ENCODE measurements at places on chromosomes 5 and 9.

- no peak for DNase-seq
Measured at GRCh38 chr9:3385871-3386270, 139.9 kb downstream of the RFX3 start.

- peak; percentile 93 for DNase-seq
Measured at GRCh38 chr5:113269023-113269997, 165.5 kb downstream of the TSSK1B start.

- DNase-seq, result no peak
Measured at GRCh38 chr5:107696080-107696479, 25.3 kb upstream of the EFNA5 start.

DNA sequence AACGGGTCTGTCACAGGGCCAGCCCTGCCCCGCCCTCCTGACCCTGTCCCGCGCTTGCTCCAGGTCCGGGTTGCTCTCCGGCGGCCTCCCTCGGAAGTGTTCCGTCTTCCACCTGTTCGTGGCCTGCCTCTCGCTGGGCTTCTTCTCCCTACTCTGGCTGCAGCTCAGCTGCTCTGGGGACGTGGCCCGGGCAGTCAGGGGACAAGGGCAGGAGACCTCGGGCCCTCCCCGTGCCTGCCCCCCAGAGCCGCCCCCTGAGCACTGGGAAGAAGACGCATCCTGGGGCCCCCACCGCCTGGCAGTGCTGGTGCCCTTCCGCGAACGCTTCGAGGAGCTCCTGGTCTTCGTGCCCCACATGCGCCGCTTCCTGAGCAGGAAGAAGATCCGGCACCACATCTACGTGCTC is 4.2 kb downstream of the B4GALT7 start:
- no peak for DNase-seq

DNA sequence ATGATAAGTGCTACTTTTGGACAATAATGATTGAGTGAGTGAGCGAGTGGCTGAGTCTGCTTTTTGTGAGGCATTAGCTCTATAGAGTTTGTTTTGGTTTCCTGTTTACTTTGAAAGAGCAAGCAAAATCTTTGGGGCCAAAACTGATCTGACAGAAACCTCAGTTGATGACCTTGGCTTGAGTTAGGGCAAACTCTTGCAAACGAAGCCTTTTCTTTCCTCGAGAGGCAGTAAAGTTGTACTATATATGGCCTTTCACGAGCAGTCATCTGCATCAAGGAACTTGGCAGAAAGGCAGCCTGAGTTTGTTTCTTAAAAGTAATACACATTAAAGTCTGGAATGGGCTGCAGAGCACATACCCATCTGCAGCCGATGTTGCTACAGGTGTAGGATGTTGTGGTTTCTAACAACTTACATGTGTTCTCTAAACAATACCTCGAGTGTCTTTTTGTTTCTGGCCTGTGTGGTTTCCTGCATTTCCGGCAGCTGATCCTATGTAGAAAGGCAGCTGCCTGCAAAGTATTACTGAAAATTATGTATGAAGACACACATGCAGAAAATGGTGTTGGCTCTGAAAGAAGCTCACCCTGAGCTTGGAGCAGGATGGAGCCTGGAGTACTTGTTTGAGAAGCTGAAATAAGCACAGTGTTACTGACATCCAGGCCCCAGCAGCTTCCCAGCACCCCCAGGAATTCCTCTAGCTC is 60.8 kb downstream of the FOXD1 start:
- no peak for DNase-seq

DNA sequence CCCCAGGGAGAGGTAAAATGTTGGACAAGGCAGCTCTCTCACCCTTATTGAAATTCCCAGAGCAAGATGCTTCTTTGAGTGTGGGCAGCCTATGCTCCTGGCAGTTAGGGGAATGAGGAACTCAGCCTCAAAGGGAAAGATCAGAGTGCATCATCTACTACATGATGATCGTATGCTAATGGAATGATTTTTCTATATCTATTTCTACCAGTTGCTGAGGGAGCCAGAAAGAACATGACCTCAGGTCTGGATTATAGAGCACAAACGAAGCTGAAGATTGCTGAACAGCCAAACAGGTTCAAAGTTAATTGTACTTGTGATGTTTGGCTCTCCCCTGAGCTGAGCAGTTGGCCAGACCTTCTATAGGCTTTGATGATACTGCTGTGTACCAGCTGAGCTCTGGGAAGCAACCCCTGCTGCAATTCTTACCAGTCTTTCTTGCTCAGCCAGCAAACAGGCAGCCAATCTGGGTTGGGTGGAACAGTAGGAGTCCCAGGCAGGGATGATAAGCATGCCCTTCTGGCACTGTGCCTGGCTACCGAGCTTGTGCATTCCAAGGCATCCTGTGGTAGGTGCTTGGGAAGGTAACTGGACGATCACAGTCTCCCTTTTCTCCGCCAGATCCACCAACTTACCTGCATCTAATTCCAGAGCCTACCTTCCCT is 10.3 kb upstream of the FBXL7 start:
- peak; percentile 23 for DNase-seq

DNA sequence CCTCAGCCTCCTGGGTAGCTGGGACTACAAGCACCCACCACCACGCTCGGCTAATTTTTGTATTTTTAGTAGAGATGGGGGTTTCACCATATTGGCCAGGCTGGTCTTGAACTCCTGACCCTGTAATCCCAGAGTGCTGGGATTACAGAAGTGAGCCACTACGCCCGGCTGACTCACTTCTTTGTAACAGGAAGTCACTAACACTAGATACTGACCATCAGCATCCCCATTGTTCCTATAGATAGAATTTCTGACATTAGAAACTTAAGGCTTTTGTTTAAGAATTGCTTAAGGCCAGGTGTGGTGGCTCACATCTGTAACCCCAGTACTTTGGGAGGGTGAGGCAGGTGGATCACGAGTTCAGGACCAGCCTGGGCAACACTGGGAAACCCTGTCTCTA is 42.2 kb downstream of the LEAP2 start:
- DNase-seq, result no peak

- DNase-seq, result no peak
Measured at GRCh38 chr5:219991-220390, 1.9 kb downstream of the SDHA start.

DNA sequence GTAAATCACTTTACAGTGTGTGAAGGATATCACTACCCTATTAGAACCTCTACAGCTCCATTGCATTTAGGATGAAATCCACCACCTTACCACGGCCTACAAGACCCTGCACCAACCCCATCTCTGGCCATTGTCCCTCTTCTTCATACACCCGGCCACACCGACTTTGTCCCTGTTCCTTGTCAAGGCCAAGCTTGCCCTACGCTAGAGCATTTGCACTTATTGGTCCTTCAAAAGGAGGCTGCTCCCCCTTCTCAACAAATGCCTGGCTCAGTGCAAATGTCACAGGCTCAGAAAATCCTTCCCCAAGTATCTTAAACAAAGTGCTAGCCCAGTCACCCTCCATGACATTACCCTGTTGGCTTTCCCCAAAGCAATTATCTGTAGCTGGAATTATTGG is 4.1 kb upstream of the HRH2 start:
- no peak for DNase-seq

DNA sequence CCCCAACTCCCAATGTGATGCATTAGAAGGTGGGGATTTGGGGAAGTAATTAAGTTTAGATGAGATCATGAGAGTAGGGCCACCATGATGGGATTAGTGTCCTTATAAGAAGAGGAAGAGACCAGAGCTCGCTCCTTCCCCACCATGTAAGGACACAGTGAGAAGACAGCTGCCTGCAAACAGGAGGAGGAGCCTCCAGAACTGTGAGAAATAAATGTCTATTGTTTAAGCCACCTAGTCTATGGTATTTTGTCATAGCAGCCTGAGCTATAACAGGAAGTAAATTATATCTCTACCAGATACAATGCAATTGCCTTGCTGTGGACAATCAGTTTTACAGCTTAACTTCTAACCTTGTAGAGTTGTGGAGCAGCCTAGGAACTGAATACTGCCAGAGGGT is 58.0 kb downstream of the ANKRD33B start:
- no peak for DNase-seq

DNA sequence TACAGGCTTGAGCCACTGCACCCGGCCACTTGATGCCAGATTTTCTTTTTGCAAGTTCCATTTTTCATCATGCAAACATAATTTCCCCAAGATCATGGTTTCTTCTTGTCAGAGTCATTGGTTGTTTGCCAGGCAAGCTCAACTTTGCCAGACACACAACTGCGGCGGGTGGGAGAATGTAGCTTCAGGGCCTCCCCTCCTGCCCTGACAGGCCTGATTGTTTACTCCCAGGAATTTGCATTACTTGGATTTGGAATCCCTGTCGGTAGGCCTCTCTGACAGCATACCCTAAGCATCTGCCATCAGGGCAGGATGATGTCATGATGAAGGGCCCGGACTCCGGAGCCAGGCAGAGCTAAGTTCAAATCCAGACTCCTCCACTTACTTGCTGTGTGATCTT is 15.1 kb downstream of the RPS14 start:
- peak; percentile 87 for DNase-seq

DNA sequence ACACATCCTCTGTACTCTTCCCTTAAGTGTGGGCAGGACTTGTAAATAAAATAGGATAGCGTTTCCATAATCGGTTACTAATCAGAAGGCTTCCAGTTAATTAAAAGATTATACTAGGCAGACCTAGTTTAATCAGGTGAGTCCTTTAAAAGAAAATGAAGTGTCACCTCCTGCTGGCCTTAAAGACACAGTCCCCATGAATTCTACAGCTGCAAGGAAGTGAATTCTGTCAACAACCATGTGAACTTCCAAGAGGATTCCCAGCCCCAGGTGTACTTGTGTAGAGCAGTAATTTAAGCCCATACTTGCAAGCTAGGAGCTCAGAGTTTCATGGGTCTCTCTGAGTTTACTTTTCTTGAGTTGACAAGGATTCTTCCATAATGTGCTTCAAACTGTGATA is 918.3 kb downstream of the DTWD2 start:
- DNase-seq, result peak; percentile 67

DNA sequence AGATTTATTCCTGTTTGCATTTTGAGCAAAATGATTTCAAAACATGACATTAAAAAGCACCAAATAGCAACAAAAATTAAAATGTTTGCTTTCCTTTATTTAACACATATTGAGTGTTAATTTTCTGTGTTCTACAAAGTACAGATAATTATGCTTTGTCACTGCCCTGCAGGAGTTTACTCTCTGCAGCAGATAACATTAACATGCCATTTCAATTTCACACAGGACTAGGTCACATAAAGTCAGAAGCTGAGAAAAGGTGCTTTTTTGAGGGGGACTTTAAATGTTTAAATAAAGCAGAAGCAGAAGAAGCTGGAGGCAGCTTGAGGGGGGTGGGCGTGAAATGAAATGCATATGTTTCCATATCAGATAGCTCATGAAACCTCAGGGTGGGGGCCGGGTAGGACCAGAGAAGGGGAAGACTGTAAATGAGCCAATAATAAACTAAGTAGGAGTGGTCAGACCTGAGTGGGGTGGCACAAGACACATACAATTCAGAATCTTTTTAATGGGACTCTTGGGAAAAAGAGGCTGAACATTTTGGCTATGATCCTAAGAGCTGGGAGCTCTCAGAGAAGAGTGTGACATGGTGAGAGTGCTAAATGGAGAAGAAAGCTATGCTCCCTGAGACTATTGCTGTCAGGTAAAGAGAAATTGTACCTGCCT is 387.5 kb downstream of the FAM170A start:
- DNase-seq, result no peak

DNA sequence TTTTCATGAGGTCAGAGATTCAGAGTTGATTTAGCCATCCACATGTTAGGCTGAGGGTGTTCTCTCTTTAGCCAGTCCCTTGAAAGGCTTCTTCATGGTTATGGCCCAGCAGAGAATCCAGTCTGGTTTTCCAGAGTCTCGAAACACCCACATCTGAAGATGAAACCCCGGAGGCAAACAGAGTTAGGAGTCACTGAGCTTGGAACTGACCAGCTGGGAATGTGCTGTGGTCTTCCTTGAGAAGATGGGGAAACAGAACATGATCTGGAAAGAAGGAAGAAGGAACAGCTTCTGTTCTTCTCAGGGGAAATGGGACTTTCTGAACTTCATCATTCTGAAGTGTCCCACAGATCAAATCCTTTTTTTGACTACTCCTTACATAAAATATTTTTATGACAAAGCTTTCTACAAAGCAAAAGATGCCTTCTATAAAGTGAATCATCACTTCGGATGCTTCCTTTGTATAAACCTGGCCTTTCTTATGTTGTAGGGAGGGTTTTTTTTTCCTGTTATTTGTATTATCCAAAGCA is 45.4 kb downstream of the ZNF618 start:
- no peak for DNase-seq

DNA sequence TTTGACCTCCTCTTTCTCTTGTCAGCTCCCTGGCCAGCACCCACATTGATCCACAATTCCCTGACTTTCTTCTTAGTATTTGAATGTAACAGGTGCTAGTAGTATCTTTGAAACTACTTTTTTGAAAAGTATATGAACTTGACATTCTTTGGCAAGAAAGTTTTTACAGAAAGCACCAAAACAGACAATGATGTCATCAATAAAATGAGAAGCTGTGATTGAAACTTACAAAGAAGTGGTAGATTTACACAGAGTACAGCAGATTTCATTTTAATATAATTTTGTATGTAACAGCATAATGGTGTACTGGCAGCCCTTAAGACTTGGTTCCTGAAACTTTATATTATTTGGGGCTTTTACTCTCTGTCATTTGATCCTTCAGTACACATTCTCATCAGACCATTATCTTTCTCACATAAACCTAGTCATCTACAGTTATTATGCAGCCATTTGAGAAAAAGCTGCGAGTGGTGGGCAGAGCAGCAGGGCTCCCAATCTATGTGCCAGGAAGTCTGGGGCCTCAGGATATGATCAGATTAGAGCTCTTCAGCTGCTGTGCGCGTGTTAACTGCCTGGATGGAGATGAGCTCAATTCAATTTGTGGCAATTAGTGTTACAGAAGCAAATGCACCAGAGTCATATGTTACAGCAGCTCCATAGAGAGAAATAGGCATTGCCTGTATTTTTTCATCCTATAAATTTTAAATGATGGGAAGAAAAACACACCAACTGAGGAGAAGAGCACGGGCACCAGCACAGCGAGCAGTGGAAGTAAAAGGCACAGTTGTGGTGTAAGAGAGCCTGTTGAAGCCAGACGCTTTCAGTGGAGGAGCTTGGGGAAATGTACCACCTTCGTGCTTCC is 126.1 kb downstream of the STARD4 start:
- peak; percentile 5 for DNase-seq

GRCh38 chr9:110710420-110710819 is 41.8 kb downstream of the MUSK start:
- DNase-seq, result no peak

DNA sequence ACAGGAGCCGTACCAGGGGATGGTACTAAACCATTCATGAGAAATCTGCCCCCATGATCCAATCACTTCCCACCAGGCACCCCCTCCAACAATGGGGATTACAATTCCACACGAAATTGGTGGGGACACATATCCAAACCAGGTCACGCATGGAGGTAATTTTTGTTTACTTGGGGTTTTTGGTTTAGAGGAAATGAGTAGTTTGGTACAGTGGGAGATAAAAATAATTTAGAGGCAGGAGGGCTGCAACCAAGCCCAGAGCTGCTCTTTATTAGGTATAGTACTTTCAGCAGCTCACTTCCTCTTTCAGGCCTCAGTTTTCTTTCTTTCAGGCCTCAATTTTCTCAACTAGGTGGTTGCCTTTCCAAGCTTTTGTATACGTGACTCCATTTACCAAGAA is 23.2 kb downstream of the PRUNE2 start:
- DNase-seq, result no peak

GRCh38 chr5:127041571-127041970 is 11.2 kb upstream of the MARCHF3 start:
- no peak for DNase-seq

GRCh38 chr9:102479191-102479590 is 515.9 kb upstream of the CYLC2 start:
- no peak for DNase-seq

Data from mesendoderm (in vitro differentiated cells).